Activated gamma-delta T cell treated with Interleukin-2 at 50 U/mL for 16 hours (primary cell): ENCODE measurements at places on chromosomes 1 and 21.

DNA sequence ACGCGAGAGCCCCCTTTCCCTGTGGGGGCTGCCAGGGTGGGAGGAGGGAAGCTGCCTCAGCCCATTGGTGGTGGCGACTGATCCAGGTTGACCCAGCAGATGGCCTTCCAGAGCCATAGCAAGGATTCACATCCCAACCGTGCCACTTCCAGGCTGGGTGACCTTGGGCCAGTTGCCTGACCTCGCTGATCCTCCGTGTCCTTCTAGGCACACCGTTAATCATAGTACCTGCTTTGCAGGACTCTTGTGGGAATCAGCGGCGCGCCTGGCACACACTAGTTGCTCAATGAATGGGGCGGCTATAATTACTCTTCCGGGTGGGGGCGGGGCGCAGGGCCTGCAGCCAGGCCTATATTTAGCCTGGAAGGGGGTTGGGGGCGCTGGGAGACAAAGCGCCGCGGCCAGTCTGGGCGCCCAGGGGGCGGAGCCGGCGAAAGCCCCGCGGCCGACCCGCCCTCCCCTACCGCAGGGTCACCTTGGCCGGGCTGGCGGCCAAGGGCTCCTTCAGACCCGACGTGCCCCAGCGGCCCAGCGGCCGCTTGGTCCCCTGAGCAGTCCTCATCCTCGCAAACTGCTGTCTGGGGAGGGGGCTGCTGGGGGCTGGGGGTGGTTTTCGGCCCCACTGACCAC, 5.1 kb downstream of the HSPB7 start:
- DNase-seq = no peak

DNA sequence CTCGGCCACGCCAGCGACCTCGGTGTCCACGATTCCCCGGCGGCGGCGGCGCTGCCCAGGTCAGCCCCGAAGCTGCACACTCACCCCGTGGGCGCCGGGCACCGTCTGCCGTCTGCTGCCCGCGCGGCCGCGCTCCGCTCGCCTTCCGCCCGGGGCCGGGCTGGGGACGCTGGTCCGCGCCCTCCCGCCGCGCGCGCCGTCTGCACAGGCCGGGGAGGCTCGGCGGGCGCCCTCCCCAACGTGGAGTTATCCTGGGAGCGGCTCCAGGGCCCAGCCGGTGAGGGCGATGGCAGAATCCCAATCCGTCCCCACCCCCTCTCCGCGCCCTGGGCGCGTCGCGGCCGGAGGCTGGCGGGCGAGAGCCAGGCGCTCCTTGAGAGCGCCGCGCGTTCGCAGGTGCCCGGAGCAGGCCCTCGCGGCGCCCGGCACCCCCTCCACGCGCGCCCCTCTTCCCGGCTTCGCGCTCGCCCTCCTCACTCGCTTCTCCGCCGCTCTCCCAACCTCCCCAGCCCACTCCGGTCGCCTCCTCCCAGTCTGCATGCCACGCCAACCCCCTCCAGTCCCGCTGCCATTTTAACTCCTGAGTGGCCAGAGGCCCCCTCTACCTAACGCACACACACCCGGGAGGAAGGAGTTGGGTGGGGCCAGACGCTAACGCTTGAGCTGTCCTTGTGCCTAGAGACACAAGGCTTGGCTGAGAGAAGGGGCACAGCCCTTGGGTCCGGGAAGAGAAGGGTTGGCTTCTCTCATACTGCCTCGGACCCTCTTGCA, at the start of gene LRRN2:
TSS of gene LRRN2 (minus strand) at position 503 of the 771 bp plus-strand sequence. CDS start 65,746 bp downstream, outside the sequence.
- no peak for DNase-seq

DNA sequence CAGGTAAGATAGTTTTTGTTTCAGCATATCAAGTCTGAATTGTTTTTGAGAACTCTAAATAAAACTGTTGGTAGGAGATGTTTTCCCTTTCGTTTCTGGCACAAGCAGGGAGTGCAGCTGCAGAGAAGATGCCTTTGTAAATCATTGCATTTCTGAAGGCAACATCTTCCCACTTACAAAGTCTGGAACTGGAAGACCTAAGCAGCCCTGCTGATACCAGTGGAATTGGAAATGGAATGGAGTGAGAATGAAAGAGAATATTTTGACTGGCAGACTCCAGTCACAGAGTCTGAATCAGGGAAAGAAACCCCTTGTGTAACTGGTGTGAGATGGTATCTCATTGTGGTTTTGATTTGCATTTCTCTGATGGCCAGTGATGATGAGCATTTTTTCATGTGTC, 815.6 kb downstream of the LTN1 start:
- DNase-seq = no peak

DNA sequence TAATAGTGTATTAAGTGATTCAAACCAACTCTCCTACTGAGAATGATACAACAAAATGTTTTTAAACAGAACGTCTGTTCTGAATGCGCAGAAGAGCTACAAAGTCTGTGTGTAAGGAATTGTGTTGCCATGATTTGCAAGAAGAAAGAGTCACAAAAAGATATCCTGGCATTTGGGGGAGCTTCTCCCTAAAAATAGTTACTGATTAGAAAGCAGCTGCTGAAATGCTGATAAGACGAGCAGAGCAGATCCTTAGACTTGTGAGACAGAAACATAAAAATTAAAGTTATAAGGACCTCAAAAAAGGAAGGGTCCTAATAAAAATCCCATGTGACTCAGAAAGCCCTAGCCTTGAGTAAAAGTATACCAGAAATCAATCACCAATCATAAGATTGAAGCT, 54.9 kb upstream of the CRB1 start:
- DNase-seq = no peak
